Pancreas (tissue), 10 donors: ENCODE measurements at places on chromosomes 3 and 15. TPM values are rescaled to one million over a fixed set of nuclear protein-coding genes. Genes with fewer than 3 reads are reported as not detected.

GRCh38 chr15:68672781-68673205 is 94.0 kb downstream of the CORO2B start:
- H3K27me3 ChIP-seq: no peaks in the 10 kb centered on the region
- DNase-seq: no peak
- H3K4me3 ChIP-seq: no peak overlapping the region
- H3K4me1 ChIP-seq: no peaks in the 10 kb centered on the region
- H3K36me3 ChIP-seq: no peaks in the 10 kb centered on the region

The CTDSPL gene
- total RNA-seq: 19.6 TPM

DNA sequence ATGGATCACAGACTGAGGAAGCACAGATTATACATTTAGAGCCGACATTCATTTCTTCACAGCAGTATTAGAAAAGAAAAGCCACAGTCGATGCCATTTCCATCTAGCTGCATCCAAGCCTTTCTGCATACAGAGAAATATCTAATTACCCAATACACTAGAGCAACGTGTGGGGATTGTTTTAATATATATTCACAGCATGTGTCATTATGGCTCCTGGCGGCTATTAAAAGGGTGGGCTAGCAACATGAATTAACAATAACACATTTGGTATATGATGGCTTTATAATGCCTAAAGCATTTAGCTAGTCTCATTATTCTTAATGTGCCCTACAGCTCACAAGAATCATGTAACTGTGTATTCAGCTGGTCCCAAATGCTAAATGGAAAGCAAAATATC is 1030.5 kb downstream of the FHIT start:
- H3K4me3 ChIP-seq: no peak overlapping the region
- H3K27ac ChIP-seq: no peak overlapping the region
- no peaks in the 10 kb centered on the region for H3K27me3 ChIP-seq
- no peaks in the 10 kb centered on the region for H3K4me1 ChIP-seq
- no peaks in the 10 kb centered on the region for H3K36me3 ChIP-seq
- no peak for DNase-seq

DNA sequence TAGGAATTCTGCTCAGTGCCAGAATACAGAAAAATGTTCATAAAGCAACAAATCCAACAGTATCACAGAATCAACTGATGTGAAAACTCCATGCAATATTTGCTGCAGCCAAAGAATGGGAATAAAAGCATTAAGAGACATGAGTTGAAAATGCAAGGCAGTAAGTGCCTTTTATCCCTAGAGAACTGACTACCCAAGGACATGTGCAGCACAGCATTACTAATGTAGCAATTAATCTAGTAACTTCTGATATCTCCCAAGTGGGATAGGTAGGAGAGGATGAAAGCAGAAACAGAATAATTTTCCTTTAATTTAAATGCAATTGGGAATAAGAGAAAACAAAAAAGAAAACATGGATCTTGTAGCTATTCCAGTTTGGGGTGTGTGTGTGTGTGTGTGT is 497.5 kb upstream of the CBLB start:
- no peaks in the 10 kb centered on the region for H3K27me3 ChIP-seq
- no peak overlapping the region for H3K4me3 ChIP-seq
- no peaks in the 10 kb centered on the region for H3K36me3 ChIP-seq

DNA sequence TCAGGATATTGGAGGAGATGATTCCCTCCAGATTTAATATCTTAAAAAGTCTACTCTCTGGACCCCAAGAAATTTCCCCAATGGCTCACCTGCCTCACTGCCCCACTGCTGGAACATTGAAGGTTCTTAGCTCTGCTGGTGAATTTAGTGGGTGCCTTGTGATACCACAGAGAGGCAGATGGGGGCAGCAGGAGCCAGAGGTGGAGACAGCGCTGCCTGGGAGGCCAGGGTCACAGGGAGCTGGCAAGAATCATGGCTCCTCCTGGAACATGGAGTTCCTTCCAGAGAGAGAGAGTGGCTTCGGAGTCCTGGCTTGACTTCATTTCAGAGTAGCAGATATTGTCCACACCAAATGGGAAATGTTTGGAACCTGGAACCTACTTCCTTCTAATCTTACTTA is 263.5 kb upstream of the CFAP20DC start:
- H3K4me3 ChIP-seq: no peak overlapping the region
- no peaks in the 10 kb centered on the region for H3K27me3 ChIP-seq
- peaks cover 4% of the 10 kb centered on the region for H3K4me1 ChIP-seq
- no peaks in the 10 kb centered on the region for H3K36me3 ChIP-seq
- H3K27ac ChIP-seq: no peak overlapping the region

DNA sequence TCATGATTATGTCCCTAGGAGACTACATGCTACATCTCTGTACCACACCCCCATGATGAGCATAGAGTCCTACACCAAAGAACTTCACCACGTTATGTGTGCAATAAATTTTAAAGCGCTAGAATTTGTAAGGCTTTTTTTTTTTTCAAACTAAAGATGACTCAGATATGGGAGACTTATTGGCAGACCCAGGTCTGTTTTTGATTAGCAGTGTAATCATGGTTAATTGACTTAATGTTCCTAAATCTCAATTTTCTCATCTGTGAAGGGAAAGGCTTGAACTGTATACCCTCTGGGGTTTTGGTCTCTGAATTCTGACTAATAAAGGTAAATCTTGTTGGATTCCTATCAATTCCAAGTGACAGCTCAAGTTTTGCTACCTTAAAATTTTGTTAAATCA is 26.4 kb downstream of the ABI3BP start:
- H3K36me3 ChIP-seq: no peaks in the 10 kb centered on the region
- H3K4me3 ChIP-seq: no peak overlapping the region
- H3K4me1 ChIP-seq: no peaks in the 10 kb centered on the region
- no peak for DNase-seq
- H3K27me3 ChIP-seq: no peaks in the 10 kb centered on the region
- no peak overlapping the region for H3K27ac ChIP-seq

DNA sequence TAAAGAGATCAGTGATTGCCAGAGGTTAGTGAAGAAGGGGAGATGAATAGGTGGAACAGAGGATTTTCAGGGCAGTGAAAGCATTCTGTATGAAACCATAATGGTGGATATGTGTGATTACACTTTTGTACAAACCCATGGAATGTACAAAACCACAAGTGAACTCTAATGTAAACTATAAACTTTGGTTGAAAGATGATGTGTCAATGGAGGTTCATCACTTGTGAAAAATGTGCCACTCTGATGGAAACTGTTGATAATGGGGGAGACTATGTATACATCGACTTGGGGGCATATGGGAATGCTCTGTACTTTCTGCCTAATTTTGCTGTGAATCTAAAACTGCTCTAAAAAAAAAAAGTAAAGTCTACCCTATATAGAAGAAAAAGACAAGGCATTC is 68.7 kb upstream of the ARHGEF3 start:
- no peak overlapping the region for H3K4me3 ChIP-seq
- H3K27me3 ChIP-seq: no peaks in the 10 kb centered on the region
- H3K36me3 ChIP-seq: no peaks in the 10 kb centered on the region
- DNase-seq: no peak
- no peak overlapping the region for H3K27ac ChIP-seq

The SEMA5B gene
- total RNA-seq: 2.7 TPM

The TLE3 gene
- 16.9 TPM for total RNA-seq

DNA sequence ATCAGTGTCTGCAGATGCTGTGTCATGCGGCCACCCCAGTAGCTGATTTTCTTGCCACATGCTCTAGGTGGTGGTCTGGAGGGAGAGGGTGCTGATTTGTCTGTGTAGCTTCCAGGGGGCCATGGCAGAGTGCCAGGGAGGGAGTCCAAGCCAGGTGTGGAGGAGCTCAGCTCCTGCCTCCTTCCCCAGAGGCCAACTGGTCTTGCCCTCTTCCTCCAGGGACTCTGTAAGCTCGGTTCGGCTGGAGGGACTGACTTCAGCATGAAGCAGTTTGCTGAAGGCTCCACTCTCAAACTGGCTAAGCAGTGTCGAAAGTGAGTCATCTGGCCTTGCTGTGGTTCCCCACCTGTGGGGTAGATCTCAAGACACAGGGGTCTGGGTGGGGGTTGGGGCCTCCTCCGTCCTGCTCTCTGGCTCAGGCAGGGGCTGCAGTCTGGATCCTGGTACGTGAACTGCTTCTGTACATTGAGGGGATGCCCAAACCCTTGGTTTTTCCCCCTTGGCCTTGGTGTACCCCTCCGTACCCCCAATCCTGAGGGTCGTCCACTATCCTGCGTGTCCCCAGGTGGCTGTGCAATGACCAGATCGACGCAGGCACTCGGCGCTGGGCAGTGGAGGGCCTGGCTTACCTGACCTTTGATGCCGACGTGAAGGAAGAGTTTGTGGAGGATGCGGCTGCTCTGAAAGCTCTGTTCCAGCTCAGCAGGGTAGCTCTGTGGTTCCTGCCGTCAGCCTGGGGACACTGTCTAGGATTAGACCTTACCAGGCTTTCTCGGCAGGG is 6.9 kb upstream of the RCCD1 start:
- no peaks in the 10 kb centered on the region for H3K36me3 ChIP-seq
- H3K27ac ChIP-seq: no peak overlapping the region
- H3K27me3 ChIP-seq: no peaks in the 10 kb centered on the region
- H3K4me1 ChIP-seq: no peaks in the 10 kb centered on the region
- no peak overlapping the region for H3K4me3 ChIP-seq

DNA sequence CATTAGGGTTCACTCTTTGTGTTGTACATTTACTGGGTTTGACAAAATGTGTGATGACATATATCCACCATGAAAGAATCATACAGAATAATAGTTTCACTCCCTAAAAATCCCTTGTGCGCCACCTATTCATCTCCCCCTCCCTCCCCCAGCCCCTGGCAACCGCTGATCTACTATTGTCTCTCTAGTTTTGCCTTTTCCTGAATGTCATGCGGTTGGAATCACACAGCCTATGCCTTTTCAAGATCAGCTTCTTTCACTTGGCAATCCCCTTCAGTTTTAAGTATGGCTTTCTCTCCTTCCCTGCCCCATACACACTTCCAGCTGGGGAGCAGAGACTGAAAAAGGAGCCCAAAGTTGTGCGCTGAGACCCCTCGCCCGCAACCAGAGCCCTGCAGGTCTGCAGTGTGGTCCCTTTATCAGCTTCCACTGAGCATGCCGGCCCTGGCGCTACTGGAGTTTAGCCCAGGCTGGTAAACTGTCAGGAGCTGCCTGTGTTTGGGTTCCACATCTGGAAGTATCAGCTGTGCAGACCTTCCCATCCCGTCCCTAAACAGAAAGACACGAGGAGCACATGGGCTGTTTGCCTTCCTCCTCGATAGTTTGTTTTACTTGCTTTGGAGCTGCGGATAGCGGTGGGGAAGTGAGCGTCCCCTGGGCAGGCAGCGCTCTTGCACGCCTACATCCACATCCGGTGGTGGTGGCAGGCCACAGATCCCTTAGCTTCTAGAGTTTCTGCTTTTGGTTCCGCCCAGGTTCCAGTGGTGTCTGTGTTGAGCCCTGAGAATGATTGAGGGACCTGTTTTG is 12.3 kb downstream of the BOC start:
- no peaks in the 10 kb centered on the region for H3K36me3 ChIP-seq
- no peak for DNase-seq
- no peak overlapping the region for H3K4me3 ChIP-seq
- H3K4me1 ChIP-seq: no peaks in the 10 kb centered on the region
- no peaks in the 10 kb centered on the region for H3K27me3 ChIP-seq
